HTR-8/SVneo (cell line): ENCODE measurements at places on chromosomes 16 and 17.

DNA sequence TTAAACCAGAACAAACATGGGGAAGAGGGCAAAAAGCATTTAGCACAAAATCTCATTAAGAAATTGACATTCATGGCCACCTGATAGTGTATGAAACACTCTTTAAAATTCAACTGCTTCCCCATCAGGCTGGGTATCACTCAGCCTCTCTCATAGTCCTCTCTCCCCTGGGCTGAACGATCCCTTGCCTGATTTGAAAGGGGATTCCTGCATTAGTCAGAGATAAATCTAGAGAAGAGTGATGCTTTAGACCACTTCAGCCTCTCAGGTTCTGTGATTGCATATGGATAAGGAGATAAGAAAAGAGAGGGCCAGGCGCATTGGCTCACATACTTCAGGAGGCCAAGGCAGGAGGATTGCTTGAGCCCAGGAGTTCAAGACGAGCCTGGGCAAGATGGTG, 280.0 kb downstream of the SOX9 start:
- DNase-seq, result no peak

DNA sequence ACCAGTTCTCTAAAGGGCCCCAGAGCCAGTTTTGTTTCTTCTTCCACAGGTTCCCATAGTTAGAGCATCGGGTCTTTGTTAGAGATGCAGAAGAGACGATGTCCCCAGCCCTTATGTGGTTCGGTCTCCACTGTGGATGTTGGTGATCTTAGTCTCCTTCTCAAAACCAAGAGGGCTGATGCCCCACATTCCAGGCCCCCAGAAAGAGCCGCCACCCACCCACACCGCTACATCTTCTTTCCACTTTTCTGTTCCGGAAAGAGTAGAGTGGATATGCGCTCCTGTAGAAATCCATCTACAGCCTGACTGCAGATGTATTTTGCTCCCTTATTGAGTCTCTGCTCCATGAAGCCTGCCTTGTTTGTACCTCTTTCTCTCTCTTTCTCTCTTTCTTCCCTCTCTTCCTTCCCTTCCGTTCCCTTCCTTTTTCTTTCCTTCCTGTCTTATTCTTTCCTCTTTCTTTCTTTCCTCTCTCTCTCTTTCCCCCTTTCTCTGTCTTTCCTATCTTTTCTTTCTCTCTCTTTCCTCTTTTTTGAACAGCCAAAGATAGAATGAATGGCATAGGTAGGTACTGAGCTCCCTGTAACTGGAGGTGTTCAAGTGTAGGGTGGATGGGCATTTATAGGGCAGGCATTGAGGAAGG, 224.3 kb downstream of the SEC14L1 start:
- no peak for DNase-seq

GRCh38 chr17:17739388-17740066, 58.3 kb downstream of the RAI1 start:
- peak; percentile 64 for DNase-seq

DNA sequence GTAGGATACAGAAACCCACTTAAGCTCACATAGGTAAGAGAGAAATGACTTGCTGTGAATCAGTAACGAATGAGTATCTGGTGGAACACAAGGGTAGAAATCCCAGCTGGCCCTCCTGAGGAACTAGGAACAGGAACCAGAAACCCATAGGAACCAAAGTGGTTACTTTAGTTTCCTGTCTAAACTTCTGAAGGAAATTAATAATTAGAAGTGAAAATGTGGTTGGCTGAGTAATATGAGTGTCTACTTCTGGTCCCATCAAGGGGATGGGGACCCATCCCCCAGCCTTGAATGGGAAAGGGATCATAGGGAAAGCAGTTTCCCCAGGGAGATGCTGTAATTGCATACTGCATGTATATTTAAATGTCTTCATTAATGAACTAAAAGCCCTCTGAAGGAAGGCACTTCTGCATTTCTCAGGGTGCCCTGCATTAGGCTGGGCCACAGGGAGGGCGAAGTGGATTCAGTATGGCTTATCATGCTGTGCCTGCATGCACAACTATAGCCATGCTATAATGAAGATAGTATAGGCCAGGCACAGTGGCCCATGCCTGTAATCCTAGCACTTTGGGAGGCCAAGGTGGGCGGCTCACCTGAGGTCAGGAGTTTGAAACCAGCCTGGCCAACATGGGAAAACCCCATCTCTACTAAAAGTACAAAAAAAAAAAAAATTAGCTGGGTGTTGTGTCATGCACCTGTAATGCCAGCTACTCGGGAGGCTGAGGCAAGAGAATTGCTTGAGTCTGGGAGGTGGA, 45.6 kb downstream of the CYB5B start:
- DNase-seq, result no peak

GRCh38 chr17:66415366-66416206, 113.2 kb downstream of the PRKCA start:
- no peak for DNase-seq

DNA sequence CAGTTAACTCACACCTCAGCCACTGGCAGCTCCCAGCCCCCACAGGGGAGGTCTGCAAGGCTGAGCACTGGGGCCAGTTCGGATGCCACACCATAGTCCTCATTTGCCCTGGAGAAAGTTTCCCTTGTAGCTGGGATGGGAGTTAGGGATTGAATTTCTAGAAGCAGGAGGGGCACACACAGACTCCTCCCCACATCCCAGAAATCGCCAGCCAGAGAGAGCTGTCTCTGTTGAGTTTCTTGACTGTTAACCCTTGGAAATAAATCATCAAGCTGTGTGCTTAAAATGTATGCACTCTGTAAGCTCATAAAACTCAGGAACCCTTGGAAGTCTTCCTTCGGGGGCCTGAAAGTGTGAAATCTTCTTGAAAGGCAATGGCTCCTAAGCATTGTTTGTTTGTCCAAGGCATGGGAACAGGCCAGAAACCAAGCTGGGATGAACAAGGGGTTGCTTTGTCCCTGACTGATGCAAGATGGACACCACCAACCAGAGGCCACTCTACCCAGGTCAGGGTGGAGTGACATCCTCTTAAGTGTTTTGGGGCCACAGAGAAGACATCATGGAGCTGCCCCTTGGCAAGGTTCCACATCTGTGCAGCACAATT, 394 bp upstream of the PRM3 start:
- peak; percentile 30 for DNase-seq

- no peak for DNase-seq
These were observed 107.6 kb downstream of the ZNF423 start for GRCh38 chr16:49748322-49748721.

DNA sequence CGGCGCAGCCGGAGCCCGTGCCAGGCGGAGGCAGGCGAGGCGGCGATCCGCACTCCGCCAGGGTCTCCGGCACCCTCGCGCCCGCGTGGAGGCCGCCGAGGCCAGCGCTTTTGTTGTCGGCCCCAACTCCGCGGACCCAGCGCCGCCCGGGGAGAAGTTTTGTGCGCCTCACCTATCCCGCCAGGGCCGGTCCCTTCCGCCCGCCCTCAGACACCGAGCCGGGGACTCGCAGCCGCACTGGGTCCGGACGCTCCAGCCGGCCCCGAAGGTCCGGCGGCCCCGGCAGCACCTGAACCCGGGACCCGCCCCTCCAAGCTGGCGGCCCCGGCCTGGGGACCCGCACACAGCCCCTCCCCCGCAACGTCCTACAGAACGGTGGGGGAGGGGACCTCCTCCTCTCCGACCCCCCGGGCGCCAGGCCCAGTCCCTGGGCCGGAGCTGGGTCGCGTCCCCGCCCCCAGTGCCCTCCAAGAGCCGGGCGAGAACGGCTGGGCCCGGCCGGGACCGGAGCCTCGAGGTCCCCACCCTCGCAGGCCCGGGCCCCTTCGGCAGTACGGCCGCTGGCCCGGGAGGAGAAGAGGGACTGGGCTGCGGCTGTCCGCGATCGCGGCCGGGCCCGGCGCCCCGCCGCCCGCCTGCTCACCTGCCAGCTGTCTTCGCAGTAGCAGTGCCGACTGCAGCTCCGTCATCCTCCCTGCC, 698 bp downstream of the UBE2G1 start:
- no peak for DNase-seq

- DNase-seq, result no peak
These were observed 255.5 kb upstream of the KCNJ16 start for GRCh38 chr17:69819316-69820087.

GRCh38 chr17:30808785-30809286, 15.7 kb downstream of the CRLF3 start:
- no peak for DNase-seq

DNA sequence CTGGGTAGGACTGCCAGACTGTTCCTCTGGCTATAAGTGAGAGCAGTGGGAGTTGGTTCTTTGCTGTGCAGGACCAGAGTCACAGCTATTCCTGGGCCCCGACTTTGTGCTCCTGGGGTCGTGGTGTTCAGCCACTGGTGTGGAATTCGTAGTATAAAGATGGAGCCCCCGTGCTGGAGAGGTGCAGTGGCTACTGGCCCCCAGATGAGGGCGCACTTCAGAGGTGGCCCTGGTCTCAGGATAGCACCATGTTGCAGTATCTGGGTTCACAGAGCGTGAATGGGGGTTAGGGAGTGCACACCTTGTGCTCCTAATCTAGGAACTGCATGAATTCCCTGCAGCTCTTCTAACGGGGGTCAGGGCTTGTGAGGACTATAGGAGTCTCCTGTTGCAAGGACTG, 21.1 kb downstream of the TANC2 start:
- no peak for DNase-seq

GRCh38 chr16:122361-122760, 16.1 kb downstream of the NPRL3 start:
- no peak for DNase-seq

- peak; percentile 48 for DNase-seq
These were observed 114.6 kb upstream of the NOG start for GRCh38 chr17:56478836-56479447.

DNA sequence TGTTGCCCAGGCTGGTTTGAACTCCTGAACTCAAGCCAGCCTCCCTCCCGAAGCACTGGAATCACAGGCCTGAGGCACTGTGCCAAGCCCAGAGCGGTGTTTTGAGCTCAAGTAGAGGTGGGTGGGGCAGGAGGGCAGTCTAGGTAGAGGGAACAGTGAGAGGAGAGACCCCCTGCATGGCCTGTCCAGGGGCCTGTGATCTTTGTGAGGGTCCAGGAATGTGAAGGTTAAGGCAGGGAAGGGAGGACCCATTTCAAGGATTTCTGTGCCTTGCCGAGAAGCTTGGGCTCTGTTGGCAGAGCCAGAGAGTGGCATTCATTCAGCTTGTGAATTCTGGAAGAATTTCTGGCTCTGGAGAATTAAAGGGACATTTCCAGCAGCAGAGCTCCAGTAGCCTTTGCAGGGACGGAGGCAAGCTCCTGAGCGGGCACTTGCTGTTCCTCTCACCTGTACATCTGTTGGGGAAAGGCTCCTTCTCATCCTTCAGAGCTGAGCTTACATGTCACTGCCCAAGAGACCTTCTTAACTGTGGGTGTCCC, 2.7 kb downstream of the WWOX start:
- DNase-seq, result no peak

- DNase-seq, result no peak
These were observed 7.4 kb upstream of the SCIMP start for GRCh38 chr17:5241861-5242671.

DNA sequence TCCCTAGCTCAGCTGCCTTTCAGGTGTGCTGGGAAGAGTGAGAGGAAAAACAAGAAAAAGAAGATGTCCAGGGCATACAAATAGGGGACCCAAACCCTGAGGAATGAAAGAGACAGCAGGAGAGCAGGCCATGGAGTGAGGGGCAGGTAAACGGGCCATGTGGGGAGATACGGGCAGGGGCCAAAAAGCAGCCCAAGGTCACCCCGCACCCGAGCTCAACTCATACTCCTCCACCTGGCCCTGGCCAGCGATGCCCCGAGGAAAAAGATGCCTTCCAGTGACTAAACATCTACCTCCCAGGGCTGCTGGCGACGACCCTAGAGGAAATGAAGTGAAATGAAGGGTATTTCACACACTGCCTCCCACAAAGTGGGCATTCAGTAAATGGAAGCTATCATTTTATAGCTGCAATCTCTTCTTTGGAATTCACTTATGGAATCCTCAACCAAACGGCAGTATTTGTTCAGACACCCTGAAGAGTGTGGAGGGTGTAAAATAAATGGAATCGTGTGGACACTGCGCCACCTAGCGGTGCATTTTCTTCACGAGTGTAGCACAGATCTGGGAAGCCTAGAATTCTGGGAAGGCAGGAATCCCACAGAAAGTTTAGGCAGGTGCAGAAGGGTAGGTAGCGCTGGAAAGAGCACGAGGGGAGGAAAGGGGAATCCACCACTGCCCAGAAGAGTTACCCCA, 14.9 kb downstream of the ELAC2 start:
- peak; percentile 70 for DNase-seq

GRCh38 chr16:78195797-78196196, 96.3 kb downstream of the WWOX start:
- DNase-seq, result no peak

DNA sequence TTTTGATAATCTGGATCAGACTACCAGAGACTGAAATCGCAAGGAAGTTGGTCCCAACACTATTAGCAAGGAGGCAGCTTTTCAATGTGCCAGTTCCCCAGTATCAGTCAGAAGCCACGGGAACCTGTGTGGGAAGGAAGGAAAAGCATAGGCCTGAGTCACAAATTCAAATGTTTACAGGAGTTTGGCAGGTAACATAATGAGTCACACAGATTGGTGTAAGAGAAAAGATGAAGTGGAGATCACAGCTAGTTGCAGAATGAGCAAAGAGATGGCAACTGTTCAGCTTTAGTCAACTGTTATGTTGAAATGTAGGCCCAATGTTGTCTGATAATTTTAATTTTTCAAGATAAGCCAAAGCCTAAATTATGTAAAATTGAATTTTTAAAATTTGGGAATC, 28.1 kb upstream of the ITGA2B start:
- DNase-seq, result no peak

GRCh38 chr16:75929046-75929445, 202.8 kb upstream of the CPHXL start:
- DNase-seq, result no peak

- no peak for DNase-seq
These were observed 11.5 kb upstream of the PIPOX start for GRCh38 chr17:29031488-29031887.

GRCh38 chr16:14362774-14363371, 267.2 kb downstream of the PARN start:
- no peak for DNase-seq

- DNase-seq, result no peak
These were observed at the start of gene CDH1 for GRCh38 chr16:68737046-68737729. Gene CDH1 (plus strand): TSS chr16:68737292. CDS start chr16:68737416, 124 bp downstream.

DNA sequence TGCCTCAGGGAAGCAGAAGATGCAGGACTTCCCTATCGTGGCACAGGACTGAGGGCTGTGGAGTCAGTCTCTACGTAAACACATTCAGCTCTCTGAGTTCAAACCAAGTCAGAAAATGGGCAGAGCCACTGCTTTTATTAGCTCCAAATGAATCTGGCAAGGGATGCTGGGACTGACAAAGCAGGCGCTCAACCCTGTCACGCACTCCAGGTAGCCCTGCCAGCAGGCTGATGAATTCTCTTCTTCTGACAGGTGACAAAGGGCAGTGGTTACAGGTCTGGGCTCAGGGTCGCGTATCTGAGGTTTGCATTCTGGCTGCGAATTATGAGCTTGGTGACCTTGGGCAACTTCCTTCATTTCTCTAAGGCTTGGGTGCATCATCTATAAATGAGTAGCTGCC, 9.4 kb downstream of the RPH3AL start:
- DNase-seq, result no peak

DNA sequence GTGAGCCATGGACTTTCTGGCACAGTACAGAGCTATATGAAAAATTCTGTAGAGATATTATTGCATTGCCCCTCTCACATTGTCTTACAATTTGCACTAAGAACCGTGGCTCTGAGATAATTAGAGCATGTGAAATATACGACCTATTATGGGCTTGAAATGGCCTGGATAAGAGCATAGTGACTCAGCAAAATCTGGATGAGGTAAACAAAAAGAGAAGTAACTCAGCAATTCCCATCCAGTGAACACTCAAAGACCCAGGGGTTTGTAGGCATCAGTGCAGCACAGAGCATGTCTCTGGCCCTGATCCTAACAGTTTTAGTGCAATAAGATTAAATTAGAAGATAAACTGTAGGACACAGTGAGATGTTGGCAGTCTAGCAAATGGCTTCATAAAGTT, 317.2 kb upstream of the MYOCD start:
- no peak for DNase-seq
